RCC 7860 (cell line): ENCODE measurements at places on chromosomes 6 and 20.

DNA sequence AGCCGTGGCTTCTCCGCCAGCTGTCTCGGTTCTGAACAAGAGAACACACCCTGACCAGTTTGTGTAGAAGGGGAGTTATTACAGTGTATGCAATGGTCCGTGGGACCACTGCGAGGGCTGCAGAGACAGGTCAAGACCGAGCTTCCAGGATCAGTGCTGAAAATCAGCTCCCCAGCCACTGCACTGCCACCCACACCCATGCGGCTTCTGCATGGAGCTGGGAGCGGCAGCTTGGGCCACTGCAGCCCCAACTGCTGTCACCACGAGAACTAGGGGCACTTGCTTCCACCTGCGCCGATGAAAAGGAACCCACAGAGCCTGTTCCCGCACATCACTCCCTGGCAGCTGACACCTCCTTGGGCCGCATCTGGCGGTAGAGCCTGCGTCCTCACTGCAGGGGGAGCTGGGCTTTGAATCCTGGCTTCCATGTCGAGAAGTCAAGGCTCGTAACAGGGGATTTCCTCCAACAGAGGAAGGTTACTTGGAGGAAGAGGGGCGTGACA is 56.2 kb downstream of the TMEM242 start:
- DNase-seq, result no peak

DNA sequence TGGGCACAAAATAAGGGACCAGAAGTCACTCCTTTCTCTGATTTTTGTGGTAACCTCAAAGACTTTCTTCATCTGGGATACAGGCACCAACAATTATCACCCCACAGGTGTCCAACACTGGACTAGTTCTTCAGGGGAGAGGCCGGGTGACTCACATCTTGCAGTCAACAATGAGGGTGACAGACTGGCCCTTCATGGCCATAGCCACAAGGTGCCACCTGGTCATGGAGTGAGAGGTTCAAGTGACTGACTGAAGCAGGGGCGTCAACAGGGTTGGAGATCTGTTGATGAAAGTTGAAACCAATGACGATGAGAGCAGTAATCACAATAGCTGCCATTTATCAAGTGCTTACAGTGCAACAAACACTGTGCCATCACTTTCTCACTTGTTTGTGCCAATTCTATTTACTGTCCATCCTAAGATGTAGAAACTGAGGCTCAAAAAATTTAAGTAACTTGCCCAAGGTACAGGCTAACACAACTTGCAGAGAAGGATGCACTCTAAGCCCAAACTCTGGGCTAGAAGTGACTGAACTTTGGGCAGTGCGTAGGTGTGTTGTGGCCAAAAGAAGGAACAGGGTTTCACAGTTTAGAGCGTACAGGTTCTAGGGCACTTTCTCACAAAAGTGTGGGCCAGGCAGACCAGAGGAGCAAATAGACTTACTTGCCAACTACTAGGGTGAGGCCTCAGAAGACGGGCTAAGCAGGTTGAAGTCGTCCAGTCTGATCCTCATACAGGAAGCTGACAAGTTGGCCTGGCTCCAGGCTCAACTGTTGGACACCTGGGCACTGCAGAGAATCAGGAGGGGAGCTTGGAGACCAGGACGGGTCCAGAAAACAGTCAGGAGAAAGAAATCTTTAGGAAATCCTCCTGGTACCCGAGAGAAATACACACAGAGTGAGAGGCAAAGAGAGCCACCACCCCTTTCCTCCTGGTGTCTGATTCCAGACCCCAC is 30.4 kb downstream of the HLA-DPB1 start:
- no peak for DNase-seq

- peak; percentile 52 for DNase-seq
These were observed 719 bp upstream of the EDN1 start for GRCh38 chr6:12289365-12289919.

GRCh38 chr6:1464781-1465370 is 75.5 kb downstream of the FOXF2 start:
- no peak for DNase-seq

- DNase-seq, result no peak
These were observed 119.6 kb downstream of the CDH4 start for GRCh38 chr20:61371501-61372136.

DNA sequence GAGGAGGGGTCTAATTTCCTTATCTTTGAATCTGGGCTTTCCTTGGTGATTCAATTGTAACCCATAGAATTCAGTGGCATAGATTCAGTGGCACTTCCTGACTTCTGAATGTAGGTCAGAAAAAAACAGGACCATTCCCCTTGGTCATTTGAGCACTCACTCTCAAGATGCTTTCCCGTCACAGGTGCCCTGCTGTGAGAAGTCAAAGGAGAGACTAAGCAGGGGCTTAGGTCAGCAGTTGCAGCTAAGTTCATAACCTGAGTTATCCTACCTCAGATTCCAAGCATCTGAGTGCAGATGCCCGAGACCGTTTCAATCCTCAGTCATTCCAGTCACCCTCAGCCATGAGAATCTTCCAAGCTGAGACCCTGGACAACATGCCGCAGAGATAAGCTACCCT is 506.6 kb downstream of the FRK start:
- no peak for DNase-seq

- no peak for DNase-seq
These were observed 9.0 kb downstream of the SFT2D1 start for GRCh38 chr6:166333172-166333995.

DNA sequence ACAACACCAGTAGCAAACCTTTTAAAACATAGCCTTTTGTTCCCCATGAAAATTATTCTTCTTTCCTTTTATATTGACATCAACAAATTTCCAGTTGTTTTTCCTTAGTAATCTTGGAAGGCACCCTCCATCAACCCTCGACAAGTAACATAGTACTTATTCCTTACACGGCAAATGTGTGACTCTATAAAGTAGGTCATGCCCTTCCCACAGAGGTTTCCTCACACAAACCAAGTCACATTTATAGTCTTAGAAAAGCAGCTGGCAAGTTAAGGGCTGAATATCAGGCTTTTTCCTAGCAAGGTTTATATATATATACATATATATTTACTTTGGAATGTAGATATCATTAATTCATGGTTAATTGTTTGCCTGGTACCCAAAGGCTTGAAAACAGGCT is 371.5 kb downstream of the SYNE1 start:
- DNase-seq, result no peak

- no peak for DNase-seq
These were observed 37.2 kb downstream of the GTF2H5 start for GRCh38 chr6:158205169-158205944.

- no peak for DNase-seq
These were observed 9.1 kb downstream of the UCKL1 start for GRCh38 chr20:63946986-63947637.

DNA sequence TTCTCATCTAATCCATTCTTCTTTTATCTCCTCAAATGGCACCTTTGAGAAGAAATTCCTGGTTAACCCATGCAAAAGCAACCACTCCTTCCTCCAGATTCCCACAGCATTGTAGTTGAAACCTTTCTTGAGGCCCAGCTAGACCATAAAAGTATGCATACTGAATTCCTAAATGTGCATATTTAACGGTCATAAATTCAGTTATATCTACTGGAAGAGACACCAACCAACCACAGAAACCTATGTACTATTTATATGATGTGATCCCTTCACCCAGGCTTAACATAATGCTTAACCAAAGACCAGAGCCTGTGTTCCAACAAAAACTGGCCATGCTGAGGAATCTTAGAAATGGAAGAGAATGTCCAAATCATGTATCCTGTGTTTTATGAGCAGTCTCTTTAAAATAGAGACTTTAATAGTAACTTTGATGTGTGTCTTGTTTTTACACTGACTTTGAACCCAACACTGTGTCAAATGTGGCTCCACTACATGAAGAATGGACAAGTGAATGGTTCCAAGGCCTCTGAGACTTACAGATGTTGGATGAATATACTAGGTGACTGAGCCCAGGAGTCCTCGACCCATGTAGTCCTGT is 11.4 kb upstream of the TAF8 start:
- no peak for DNase-seq

GRCh38 chr6:26607434-26608230 is 10.9 kb downstream of the ABT1 start:
- DNase-seq, result peak; percentile 52

DNA sequence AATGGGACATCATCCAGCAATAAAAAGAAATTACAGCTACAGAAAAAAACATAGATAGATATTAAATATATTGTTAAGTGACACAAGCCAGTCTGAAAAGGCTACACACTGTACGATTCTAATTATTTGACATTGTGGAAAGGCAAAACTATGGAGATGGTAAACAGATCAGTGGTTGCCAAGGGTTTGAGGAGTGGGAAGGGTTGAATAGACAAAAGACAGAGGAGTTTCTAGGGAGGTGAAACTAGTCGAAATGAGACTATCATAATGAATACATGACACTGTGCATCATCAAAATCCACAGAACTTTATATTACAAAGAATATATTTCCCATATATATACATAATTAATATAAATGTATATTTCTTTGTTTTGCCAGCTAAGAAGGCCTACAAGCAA is 9.8 kb downstream of the EPM2A start:
- DNase-seq, result no peak

DNA sequence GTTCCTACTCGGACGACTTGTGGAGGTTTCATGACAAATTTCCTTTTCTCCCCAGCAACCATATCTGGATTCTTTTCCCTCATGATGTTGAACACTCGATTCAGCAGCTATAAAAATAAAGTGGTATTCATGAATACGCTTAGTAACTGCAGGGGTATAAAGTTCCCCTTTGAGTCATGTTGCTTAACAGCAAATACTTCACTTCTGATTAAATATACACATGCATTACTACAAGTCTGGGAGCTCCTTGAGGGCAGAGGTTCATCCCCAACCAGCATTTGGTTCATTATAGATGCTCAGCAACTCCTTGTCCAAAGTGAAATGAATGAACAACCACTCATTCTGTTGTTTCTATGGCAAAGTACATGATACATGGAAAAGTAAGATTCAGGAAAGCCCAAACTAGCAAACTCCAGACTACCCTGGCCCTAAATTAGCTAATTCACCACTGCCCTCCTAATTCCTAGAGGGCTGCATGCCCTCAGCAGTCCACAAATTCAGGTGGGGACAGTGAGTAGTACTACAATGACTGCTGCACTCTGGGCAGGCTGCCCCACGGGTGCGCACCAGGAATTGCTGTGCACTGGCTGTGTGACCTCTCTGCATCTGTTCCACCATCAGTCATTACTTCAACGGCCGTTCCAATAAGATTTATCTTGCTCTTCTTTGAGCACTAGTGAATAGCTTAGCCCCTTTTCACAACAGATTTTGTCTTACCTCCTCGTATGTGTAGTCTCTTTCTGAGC is 15.2 kb downstream of the EIF2S2 start:
- DNase-seq, result no peak

- DNase-seq, result no peak
These were observed 16.9 kb upstream of the SLC16A10 start for GRCh38 chr6:111070105-111071005.

- no peak for DNase-seq
These were observed 292.8 kb downstream of the CDC5L start for GRCh38 chr6:44680202-44680720.

GRCh38 chr6:99746261-99746895 is 139.7 kb downstream of the PRDM13 start:
- DNase-seq, result peak; percentile 37

- peak; percentile 15 for DNase-seq
These were observed 9.0 kb upstream of the LCA5 start for GRCh38 chr6:79546186-79546585.

DNA sequence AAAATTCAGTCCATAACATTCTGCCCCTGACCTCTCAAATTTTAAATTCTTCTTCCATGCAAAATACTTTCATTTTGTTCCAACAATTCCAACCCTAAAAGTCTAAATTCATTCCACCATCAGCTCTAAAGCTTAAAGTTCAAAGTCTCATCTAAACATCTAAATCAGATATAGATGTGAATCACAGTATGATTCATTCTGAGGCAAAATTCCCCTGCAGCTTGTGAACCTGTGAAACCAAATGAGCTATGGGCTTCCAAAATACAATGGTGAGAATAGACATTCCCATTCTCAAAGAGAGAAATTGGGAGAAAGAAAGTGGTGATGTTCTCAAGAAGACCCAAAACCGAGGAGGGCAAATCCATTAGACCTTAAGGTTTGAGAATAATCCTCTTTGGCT is 309.8 kb downstream of the HIVEP2 start:
- DNase-seq, result no peak

DNA sequence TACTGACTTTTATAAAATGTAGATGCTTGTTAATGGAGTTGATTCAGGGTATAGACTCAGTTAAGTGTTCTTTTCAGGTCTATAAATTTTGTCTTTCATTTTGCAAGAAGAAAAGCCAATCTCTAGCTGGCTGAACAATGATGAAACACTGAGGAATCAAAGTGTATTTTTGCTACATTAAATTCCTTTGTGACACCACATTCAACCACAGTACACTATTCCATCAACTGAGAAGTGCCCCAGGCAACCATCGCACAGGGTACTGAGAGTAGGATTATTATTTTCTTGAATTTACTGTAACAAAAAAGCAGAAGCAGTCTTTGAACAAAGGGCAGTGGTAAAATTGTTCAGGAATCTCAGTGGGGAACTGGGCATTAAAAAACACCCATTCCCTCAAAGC is 83.6 kb downstream of the PREP start:
- peak; percentile 24 for DNase-seq

- DNase-seq, result no peak
These were observed 240.8 kb downstream of the ZNF217 start for GRCh38 chr20:53352727-53353440.

- no peak for DNase-seq
These were observed 249.2 kb upstream of the PRDM1 start for GRCh38 chr6:105836889-105837288.

- DNase-seq, result no peak
These were observed 189.9 kb upstream of the PRDM1 start for GRCh38 chr6:105896052-105896820.

- no peak for DNase-seq
These were observed 150.5 kb downstream of the SIM1 start for GRCh38 chr6:100314186-100314585.

DNA sequence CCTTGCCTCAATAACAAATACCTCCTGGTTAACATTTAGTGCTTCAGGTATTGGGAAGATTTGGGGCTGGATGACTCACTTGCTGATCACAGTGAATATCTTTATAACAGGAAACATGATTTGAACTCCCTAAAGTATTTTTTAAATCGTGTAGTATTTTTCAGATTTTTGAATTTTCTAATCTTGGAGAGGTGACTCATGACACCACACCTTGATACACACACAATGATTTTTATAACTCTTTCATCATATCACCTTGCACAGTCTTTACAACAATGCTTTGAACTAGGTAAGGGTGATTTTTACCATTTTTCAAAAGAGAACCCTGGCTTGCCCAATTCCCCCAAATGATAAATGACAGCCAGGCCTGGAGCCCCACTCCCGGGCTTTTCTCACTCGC is 273.5 kb downstream of the UST start:
- DNase-seq, result no peak

DNA sequence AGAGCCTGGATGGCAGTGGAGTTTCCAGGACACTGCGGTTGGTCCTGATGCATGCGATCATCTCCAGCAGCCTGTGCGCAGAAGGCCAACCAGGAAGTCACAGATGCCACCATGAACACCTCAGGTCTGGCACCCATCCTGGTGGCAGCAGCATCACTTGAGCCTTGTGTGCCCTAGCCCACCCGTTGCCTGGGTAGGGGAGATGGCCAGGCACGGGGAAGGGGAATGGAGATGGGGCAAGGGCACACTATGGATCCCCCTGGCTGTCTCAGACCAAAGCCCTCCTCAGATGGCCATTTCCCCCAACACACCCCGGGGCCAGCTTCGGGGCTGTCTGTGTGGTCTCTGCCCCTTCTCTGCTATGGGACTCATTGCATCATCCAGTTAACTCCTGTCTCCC is 58.3 kb downstream of the GNAS-AS1 start:
- no peak for DNase-seq

GRCh38 chr6:147654103-147654845 is 145.8 kb downstream of the SAMD5 start:
- DNase-seq, result no peak
